ENCODE measurements at places on chromosomes 1 and 21.

- DNase-seq: no peak
Measured at GRCh38 chr21:44969931-44970755, 30.3 kb downstream of the SLX9 start.

DNA sequence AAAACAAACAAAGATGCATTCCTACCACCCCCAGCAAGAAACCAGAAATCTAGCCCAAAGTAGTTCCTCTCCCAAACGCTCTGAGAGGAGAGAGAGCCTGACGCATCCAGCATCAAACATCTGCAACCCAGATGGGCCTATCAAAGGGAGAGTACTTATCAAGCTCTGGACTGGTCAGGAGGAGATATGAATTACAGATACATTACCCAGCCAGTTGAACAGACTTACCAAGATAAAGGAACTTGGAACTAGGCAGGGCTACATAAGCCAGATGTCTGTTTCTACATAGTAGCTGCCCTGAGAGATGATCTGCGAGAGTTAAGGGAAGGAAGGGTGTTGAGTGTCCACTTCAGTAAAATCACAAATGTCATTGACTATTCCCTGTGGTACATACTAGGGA is 138.4 kb downstream of the PAPPA2 start:
- no peak for DNase-seq

DNA sequence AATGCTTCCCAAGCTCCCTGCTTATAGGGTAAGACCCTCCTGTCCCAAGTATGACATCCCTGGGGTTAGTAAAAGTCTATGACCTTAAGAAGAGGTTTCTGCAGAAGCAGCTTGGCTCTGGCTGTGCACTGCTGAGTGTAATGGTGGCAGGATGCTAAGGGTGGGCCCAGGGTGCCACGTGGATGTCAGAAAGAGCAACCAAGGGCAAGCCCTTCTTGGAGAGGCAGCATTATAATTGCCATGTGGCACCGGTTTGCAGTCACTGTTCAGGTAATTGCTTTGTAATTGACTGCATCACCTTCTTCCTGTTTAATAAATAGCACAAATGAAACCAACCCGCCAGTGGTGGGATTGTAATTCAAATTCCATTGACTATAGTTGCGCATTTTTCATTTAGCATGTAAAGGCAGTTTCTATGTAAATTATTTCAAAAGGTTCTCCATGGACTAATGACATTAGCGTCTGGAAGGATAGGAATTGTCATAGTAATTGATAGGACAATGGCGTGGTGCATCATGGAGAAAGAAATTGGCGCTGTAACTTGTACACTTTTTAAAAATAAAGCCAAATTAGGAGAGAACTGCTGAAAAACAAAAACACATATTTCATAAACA is 490.6 kb upstream of the VAMP3 start:
- DNase-seq: no peak

GRCh38 chr1:232393010-232393409 is 236.9 kb downstream of the SIPA1L2 start:
- DNase-seq: no peak

DNA sequence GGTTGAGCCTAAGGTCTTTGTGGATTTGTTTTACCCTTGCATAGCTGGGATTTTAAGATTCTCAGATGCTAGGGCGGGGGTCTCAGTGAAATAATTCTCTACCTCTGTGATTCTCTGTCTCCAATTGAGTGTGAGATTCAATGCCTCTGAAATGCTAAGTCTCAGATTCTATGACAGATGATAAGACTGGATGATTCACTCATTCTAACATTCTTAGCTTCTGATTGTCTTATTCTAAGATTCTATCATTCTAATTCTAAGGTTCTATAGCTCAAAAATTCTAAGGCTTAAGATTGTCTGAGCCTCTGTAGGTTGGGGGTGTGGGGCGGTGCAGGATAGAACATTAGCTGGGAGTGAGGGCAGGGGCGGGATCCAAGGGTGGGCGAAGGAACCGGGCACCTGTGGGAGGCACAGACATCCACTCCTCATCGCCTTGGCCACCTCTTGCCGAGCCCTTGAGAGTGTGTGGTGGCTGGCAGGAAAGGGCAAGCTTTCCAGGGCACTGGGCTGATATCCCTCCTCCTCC is 29.5 kb downstream of the ADGRB2 start:
- no peak for DNase-seq

DNA sequence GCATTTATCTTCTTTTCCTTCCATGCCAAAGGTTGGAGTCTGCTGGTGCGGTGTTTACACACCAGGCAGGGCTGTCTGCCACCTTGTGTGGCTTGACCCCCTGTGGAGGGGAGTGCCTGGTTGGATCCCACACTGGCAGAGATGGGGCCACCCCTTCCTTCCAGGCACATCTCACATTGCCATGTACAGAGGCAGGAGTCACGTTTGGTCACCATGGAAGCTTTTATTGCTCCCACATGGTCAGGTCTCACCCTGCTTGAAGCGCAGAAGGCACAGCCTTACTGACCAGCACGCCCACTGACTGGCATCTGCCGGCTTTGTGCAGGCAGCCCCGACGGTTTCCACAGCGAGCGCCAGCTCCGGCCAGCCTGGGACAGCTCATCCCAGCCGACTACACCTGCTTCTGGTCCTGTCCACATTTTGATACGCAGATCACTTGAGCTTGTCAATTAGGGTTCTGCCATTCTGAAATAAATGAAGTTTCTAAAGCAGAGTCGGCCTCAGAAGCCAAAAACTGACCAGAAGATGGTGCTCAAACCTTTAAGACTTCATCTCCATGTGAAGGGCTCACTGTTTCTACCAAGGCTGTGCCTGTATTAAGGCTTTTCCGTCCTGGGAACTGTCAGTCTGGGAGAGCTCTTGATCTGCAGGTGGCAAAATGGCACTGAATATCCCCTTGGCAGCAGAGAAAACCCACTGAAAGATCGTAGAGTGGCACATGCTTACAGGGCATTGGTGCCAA is 35.6 kb upstream of the EPHA8 start:
- no peak for DNase-seq

Measured in head of caudate nucleus (tissue), 42 donors.